ENCODE measurements at places on chromosomes 11 and 22.

- DNase-seq = no peak
- no peak overlapping the region for H3K4me3 ChIP-seq
- no peak overlapping the region for H3K27ac ChIP-seq
- H3K27me3 ChIP-seq = no peaks in the 10 kb centered on the region
- no peaks in the 10 kb centered on the region for H3K36me3 ChIP-seq
- H3K4me1 ChIP-seq = no peaks in the 10 kb centered on the region
These were observed 189.6 kb downstream of the ADAMTS15 start for GRCh38 chr11:130638033-130638432.

GRCh38 chr11:64146036-64146955, 19.6 kb downstream of the MACROD1 start:
- no peaks in the 10 kb centered on the region for H3K27me3 ChIP-seq
- H3K27ac ChIP-seq = no peak overlapping the region
- H3K36me3 ChIP-seq = no peaks in the 10 kb centered on the region
- H3K4me1 ChIP-seq = no peaks in the 10 kb centered on the region

DNA sequence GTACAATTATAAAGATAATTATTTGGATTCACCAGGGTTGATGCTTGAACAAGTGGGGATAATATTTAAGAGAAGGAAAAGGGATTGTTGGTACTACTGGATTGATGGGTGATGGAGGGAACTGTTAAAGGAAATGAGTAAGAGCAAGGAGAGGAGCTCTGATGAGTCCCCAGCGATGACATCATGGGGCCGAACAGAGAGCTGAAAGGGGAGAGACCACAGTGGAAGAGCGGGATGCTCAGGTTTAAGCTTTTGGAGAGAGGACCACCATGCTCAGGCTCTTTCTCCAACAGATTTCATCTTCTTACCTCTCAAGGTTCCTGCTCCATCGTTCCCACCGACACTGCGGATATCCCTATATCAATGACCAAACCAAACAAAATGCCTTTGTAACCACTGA, 568.7 kb downstream of the ETS1 start:
- no peak for DNase-seq
- no peak overlapping the region for H3K4me3 ChIP-seq
- H3K27ac ChIP-seq = no peak overlapping the region
- no peaks in the 10 kb centered on the region for H3K4me1 ChIP-seq

DNA sequence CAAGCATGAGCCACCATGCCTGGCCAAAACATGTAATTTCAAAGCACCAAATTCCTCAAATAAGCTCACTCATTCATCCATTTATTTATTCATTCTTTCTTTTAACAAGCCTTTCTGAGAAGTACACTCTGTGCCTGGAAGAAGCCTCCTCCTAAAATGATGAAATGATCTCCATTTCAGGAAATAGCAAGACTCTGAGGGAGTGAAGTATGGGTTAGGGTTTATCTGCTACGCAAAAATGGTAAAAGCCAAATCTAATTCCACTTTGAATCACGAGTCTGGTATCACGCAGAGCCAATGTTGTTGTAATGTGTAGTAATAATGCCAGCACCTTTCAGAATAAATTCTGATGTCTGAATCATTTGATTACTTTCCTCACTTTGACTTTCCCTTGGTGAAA, 1041.8 kb downstream of the LRRC4C start:
- no peak overlapping the region for H3K27ac ChIP-seq
- no peak for DNase-seq
- H3K4me3 ChIP-seq = no peak overlapping the region
- H3K27me3 ChIP-seq = no peaks in the 10 kb centered on the region
- no peaks in the 10 kb centered on the region for H3K36me3 ChIP-seq

GRCh38 chr11:14399087-14399486, 40.1 kb upstream of the RRAS2 start:
- no peak overlapping the region for H3K4me3 ChIP-seq
- H3K27ac ChIP-seq = no peak overlapping the region
- no peaks in the 10 kb centered on the region for H3K36me3 ChIP-seq
- no peaks in the 10 kb centered on the region for H3K27me3 ChIP-seq

GRCh38 chr11:112516261-112516660, 255.6 kb upstream of the PLET1 start:
- H3K27me3 ChIP-seq = no peaks in the 10 kb centered on the region
- DNase-seq = no peak
- H3K4me3 ChIP-seq = no peak overlapping the region
- no peaks in the 10 kb centered on the region for H3K36me3 ChIP-seq
- H3K4me1 ChIP-seq = no peaks in the 10 kb centered on the region

GRCh38 chr11:74318241-74318932, 6.9 kb upstream of the P4HA3 start:
- H3K36me3 ChIP-seq = no peaks in the 10 kb centered on the region
- H3K4me1 ChIP-seq = no peaks in the 10 kb centered on the region
- H3K27ac ChIP-seq = no peak overlapping the region
- H3K27me3 ChIP-seq = no peaks in the 10 kb centered on the region

DNA sequence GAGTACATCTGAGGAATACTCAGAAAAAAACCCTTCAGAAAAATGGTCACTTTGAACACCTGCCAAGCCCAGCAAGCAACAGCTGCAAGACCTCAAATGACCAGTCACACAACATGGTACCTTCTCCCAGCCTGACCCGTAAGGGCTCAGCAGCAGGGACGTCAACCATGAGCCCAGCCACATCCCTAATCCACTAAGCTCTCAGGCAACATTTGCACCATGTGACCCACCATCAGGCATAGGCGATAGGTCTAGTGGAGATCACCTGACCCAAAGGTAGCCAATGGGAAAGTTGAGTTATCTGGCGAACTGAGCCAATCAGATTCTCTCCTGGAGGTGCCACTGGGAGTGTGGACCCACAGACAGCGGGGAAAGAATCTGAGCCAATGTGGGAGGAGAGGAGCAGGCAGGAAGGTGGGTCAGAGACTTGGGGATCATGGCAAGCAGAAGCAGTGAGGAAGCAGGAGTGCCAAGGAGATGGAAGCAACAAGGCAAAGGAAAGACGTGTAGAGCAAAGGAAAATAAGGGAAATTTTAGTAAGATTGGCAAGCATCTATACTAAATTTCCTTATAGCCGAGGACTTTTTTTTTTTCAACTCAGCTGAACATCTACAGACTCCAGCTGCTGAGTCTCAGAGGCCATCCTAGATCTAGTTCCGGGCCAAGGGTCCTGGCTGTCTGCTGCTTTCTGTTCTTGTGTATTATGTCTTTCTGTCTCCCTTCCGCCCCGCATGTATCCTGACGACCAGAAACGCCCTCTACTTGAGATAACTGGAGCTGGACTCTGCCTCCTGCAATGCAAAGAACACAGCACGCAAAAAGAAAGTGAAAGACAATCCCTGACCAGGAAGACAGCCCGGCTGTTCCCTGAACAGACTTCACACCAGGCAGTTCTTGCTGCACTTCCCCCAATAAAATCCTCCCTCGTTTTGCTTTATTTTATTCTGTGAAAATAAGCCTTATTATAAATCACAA, 11.0 kb upstream of the PLAAT2 start:
- peak overlapping the region; percentile 3 for H3K27ac ChIP-seq
- peak overlapping the region; percentile 35 for H3K4me3 ChIP-seq
- H3K36me3 ChIP-seq = no peaks in the 10 kb centered on the region
- H3K27me3 ChIP-seq = no peaks in the 10 kb centered on the region
- H3K4me1 ChIP-seq = peaks cover 5% of the 10 kb centered on the region

DNA sequence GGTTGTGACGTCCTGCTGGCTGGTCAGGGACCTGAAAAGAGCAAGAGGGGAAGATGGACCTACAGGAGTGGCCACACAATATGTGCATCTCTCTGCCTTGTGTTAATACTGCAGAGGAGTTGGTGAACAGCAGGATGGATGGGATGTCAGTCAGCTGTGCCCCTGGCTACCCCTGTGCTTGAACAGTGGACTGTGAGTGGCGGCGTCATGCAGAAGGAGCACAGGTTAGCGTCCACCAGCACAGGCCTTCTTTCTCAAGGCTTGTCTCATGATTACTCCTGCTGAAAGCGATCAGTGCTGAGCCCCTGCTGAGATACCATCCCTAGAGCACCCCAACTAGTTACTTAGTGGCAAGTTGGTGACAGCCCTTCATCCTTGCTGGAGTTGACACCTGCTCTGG, 3.8 kb upstream of the CHKB start:
- H3K27ac ChIP-seq = no peak overlapping the region
- peaks cover 15% of the 10 kb centered on the region for H3K4me1 ChIP-seq
- no peak overlapping the region for H3K4me3 ChIP-seq
- H3K27me3 ChIP-seq = no peaks in the 10 kb centered on the region
- no peaks in the 10 kb centered on the region for H3K36me3 ChIP-seq
- no peak for DNase-seq

- peaks cover 10% of the 10 kb centered on the region for H3K36me3 ChIP-seq
- H3K4me1 ChIP-seq = peaks cover 71% of the 10 kb centered on the region
- H3K27ac ChIP-seq = peak overlapping the region; percentile 93
- H3K4me3 ChIP-seq = peak overlapping the region; percentile 64
These were observed 3.9 kb downstream of the CD3D start for GRCh38 chr11:118338637-118339061.

GRCh38 chr22:43118953-43119458, 8.5 kb downstream of the BIK start:
- DNase-seq = no peak
- H3K4me1 ChIP-seq = no peaks in the 10 kb centered on the region
- no peaks in the 10 kb centered on the region for H3K27me3 ChIP-seq
- no peak overlapping the region for H3K4me3 ChIP-seq

DNA sequence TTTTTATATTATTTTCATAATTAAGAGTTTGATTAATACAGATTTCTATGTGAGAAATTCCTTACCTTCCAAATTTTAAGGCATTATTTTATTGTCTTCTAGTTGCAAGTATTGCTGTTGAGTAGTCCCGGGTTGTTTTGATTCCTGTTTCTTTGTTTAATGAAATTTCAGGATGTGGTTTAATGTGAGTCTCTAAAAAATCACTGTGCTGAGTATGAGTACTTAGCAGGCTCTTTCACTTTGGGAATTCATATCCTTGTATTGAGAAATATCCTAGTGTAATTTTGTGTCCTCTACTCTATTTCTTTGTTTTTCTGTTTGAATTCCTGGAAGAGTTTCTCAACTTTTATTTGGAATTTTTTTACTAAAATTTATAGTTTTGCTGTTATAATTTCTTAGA, 113.2 kb downstream of the TMEM135 start:
- no peak overlapping the region for H3K4me3 ChIP-seq
- no peaks in the 10 kb centered on the region for H3K27me3 ChIP-seq
- H3K27ac ChIP-seq = no peak overlapping the region
- DNase-seq = no peak
- no peaks in the 10 kb centered on the region for H3K36me3 ChIP-seq

GRCh38 chr22:24536089-24536488, 18.8 kb downstream of the GUCD1 start:
- H3K36me3 ChIP-seq = peaks cover 5% of the 10 kb centered on the region
- no peak overlapping the region for H3K27ac ChIP-seq
- no peak overlapping the region for H3K4me3 ChIP-seq
- no peak for DNase-seq

DNA sequence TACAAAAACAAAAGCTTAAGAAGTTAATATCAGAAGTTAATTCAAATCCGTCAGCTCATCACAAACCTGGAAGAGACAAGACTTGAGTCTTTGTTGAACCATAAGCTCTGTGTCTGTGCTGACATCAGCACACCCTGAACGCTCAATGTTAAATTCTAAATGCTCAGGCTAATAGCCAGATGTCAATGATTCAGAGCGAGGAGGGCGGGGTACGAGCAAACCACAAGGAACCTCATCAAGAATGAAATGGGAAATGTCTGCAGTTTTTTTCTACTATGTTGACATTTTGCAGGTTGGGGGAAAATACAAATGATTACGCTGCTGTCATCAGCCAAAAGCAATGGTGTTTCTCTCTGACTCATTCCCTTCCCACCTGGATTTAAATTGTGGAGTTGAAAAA, 1057.2 kb downstream of the NTM start:
- no peak for DNase-seq
- H3K27ac ChIP-seq = no peak overlapping the region
- H3K36me3 ChIP-seq = no peaks in the 10 kb centered on the region
- H3K4me3 ChIP-seq = no peak overlapping the region

DNA sequence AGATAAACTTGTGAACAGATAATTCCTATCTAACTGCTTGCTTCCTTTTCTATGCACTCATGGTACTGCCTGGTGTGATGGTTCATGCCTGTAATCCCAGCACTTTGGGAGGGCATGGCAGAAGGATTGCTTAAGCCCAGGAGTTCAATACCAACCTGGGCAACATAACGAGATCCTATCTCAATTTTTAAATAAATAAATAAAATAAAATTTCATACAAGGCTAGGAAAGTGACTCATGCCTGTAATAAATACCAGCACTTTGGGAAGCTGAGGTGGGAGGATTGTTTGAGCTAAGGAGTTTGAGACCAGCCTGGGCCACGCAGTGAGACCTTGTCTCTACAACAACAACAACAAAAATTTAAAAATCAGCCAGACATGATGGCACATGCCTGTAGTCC, 166.6 kb downstream of the COMMD9 start:
- no peaks in the 10 kb centered on the region for H3K36me3 ChIP-seq
- H3K27ac ChIP-seq = no peak overlapping the region
- no peaks in the 10 kb centered on the region for H3K27me3 ChIP-seq
- H3K4me3 ChIP-seq = no peak overlapping the region
- H3K4me1 ChIP-seq = no peaks in the 10 kb centered on the region

GRCh38 chr11:78400116-78400515, 17.5 kb downstream of the GAB2 start:
- H3K4me1 ChIP-seq = no peaks in the 10 kb centered on the region
- no peak overlapping the region for H3K27ac ChIP-seq
- H3K4me3 ChIP-seq = no peak overlapping the region
- no peak for DNase-seq
- no peaks in the 10 kb centered on the region for H3K36me3 ChIP-seq

DNA sequence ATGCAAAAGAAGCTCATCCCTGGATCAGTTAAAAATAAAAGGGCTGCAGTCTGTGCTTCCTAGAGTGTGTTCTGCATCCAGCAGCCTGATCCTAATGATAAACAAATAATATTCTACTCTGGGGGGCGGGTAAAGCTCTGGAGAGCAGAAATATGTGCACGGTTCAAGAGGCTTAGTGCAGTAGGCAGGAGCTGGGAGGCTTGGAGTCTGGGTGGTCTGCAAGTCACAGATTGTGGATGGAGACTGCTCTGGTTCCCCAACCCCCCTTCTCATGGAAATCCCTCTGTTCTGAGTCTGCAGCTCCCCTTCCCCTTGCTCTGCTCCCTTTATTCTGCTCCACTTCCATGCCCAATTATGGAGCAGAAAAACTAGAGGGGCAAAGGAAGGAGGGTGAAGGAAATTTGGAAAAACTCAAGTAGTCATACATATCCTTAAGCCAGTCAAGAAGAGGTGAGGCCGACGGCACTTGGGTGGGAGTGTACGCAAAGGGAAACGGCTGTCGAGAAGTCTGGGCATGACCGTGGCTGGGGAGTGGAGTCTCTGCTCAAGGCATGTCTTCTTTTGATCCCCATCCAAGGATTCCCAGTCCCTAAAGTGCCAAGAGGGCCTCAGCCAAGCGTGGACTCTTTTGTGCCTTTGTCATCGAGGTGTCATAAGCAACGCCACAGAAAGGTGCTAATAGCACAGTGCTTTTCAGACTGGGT, 16.3 kb upstream of the CLMP start:
- DNase-seq = no peak
- H3K4me1 ChIP-seq = no peaks in the 10 kb centered on the region
- no peak overlapping the region for H3K27ac ChIP-seq
- H3K36me3 ChIP-seq = no peaks in the 10 kb centered on the region

All from effector memory CD4-positive, alpha-beta T cell (primary cell).